Fibroblast of lung (primary cell): ENCODE measurements at places on chromosomes 2 and 18. TPM values are rescaled to one million over a fixed set of nuclear protein-coding genes. Genes with fewer than 3 reads are reported as not detected.

DNA sequence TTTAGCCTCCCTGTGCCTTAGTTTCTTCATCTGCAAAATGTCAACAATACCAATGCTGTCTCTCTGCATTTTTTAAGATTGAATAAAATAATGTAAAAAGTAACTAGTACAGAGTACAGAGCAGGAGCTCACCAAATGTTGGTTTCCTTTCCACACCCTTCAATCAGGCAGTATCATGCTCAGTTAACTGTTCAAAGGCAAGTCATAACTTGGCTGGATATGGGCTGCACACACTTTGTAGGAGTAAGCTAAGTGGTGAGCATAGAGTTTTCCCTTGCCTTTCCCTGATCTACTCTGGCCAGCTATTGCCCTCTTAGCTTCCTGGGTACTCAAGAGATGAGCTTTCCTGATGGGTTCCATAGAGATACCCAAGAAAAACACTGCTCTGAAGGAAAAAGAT, 77.9 kb downstream of the CYBRD1 start:
- DNase-seq = no peak
- no peak overlapping the region for H3K4me3 ChIP-seq
- no peak overlapping the region for H3K27ac ChIP-seq
- peaks cover 6% of the 10 kb centered on the region for H3K4me1 ChIP-seq
- H3K27me3 ChIP-seq = no peaks in the 10 kb centered on the region

DNA sequence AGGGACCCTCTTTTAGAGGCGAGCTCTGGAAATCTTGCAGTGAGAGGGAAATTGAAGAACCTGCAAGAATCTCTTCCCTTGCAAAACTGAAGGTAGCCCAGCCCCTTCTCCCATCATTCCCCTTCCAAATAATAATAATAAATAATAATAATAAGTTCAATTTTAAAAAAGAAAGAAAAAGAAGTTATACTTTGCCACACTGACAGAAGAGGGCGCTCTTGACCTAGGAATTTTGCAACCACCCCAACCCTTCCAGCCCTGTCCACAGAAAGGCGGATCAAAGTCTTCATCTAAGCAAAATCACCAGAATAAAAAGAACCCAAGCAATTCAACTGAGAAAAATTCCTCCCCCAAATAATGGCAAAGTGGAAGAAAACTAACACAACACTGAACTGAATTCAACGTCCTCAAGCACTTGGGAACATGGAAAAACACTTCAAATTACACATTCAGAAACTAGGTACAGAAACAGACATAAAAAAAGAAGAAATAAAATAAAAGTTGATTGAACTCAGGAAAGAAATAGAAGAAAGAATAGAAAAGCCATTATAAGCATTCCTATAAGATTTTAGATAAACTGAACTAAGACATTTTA, 98.9 kb upstream of the GLS start:
- H3K27me3 ChIP-seq = no peaks in the 10 kb centered on the region
- H3K4me1 ChIP-seq = no peaks in the 10 kb centered on the region
- no peaks in the 10 kb centered on the region for H3K36me3 ChIP-seq
- DNase-seq = peak; percentile 52
- no peak overlapping the region for H3K27ac ChIP-seq

- H3K4me3 ChIP-seq = no peak overlapping the region
- peaks cover 26% of the 10 kb centered on the region for H3K4me1 ChIP-seq
- DNase-seq = no peak
- H3K27ac ChIP-seq = peak overlapping the region; percentile 88
- H3K36me3 ChIP-seq = no peaks in the 10 kb centered on the region
Observed at GRCh38 chr2:237670641-237671040, 43.3 kb downstream of the LRRFIP1 start.

GRCh38 chr2:24104110-24104650, 19.0 kb downstream of the PFN4 start:
- no peaks in the 10 kb centered on the region for H3K36me3 ChIP-seq
- no peak for DNase-seq
- no peak overlapping the region for H3K27ac ChIP-seq

Gene GULP1
- total RNA-seq = 71.7 and 82.4 TPM in 2 replicates

Gene PSMA8
- total RNA-seq = not detected in 2 replicates

Gene DYNC1I2
- 86.0 and 109 TPM in 2 replicates for total RNA-seq

Gene RBM43
- 4.9 and 12.4 TPM in 2 replicates for total RNA-seq
